ENCODE measurements at places on chromosomes 5 and 9.

GRCh38 chr5:37926732-37927131, 86.9 kb upstream of the GDNF start:
- DNase-seq: no peak

DNA sequence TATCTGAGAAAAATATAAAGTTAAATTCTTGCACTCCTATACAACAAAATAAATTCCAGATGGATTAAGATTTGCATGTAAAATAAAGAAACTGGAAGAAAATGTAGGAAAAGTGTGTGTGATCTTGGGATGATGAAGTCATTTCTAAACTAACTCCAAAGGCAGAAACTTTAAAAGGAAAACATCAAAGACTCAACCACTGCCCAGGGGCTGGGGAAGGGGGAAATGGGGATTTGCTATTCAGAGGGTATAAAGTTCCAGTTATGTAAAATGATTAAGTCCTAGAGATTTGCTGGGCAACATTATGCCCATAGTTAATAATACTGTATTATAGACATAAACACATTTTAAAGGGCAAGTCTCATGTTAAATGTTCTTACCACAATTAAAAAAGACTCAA, 254.5 kb downstream of the DEPDC1B start:
- DNase-seq: no peak

DNA sequence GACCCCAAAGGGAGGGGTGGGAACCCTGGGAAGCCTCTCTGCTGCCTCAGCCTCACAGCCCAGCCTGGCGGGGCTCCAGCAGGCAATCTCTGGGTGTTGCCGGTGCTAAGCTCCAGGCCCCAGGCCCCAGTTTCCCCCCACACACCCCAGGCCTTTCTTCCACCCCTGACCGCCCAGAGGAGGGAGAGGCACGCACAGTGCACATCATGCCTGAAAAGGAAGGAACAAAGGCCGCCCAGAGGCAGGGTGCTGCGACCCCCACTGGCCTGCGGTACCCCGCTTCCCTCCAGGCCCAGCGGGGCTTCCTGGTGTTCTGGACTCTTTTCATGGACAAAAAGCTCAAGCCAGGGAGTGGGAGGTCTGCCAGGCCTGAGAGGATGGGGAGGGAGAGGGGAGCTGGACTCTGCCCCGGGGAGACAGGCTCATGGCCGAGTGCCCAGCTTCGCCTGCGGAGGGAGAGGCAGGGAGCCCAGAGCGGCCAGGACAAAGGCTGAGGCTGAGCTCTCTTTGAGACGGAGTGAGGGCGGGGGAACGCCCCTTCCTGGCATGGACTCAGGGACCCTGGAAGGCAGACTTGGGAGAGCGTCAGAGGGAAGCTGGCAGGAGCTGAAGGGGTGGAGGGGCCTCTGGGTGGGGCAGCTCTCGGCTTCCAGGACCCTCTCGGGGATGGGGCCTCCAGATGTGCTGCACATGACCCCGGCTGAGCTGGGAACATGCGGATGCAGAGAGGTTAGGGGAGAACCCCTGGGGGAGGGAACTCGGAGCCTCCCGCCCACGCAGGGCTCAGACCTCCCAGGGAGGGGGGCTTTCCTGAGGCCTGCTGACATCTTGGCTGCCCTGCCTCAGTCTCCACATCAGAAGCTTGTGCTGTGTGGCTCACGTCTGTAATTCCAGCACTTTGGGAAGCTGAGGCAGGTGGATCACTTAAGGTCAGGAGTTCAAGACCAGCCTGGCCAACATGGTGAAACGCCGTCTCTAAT, 1.8 kb upstream of the ENTPD2 start:
- DNase-seq: peak; percentile 83

GRCh38 chr5:76960004-76960625, 7.3 kb downstream of the CRHBP start:
- DNase-seq: peak; percentile 56

GRCh38 chr9:91411096-91411771, 12.4 kb downstream of the NFIL3 start:
- no peak for DNase-seq

- DNase-seq: no peak
Observed at GRCh38 chr9:110142253-110142652, 65.7 kb downstream of the C9orf152 start.

GRCh38 chr9:135079018-135079417, 8.4 kb upstream of the OLFM1 start:
- no peak for DNase-seq

GRCh38 chr9:7910426-7911020, 110.9 kb upstream of the DMAC1 start:
- no peak for DNase-seq

- DNase-seq: no peak
Observed at GRCh38 chr5:140630292-140631035, 2.5 kb downstream of the CD14 start.

DNA sequence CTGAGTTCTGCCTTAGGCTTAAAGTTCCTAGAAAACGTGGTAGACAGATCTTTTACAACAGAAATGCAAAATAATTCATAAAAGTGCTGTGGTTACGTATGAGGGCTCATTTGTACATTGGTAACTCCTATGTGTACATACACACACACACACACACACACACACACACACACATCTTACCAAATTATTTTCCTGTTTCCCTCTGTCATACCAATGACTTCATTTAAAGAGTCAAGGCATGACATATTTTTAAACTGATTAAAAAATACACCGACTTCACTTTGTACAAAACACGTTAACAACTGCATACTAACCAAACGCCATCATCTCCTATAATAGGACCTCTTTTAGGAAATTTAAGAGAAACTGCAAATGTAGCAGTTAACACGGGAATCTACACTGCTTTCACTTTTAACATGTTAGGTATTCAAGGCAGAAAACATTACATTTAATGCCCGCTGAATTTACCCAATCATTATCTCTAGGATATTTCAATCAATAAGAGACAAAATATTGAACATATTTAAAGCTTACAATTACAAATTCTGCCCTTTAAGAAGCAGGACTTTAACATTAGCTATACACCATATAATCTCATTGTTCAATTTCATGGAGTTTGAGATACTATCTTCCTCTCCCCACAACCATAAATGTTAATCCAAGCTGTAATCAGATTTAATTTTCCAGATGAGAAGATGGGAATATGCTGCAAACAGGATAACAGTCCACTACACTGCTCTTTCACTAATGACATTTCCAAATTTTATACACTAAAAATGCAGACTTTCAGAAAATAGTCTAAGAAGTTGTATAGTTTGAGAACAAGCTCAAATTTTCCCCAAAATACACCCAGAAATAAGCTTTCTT, 133.1 kb downstream of the DENND1A start:
- DNase-seq: no peak

- peak; percentile 48 for DNase-seq
Observed at GRCh38 chr5:39256477-39257235, 37.3 kb upstream of the FYB1 start.

GRCh38 chr5:136501133-136501532, 135.8 kb upstream of the TRPC7 start:
- no peak for DNase-seq

DNA sequence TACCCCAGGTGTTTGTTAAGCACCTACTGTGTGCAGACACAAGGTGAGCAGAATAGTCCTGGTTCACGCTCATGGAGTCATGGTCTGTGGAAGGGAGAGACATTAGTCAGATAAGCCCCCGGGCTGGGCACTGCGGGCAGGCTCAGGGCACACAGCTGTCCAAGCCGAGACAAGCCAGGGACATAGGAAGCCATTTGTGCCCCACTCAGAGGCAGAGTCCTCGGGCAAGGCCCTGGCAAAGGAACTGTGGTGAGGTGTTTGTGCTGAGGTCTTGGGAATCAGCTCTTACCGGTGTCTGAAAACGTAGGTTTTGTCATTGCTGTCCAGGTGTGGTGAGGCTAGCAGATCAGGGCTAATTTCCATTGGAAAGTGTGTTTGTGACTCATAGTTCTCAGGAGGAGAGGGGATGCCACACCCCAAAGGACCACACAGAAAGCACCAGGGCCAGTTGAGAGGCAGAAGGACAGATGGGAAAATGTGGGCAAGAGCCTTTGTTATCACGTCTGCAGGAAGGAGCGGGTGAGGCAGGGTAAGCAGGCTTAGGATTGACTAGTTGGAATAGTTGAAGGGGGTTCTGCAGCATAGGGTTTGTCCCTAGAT, 46.1 kb upstream of the NEURL1B start:
- DNase-seq: no peak

DNA sequence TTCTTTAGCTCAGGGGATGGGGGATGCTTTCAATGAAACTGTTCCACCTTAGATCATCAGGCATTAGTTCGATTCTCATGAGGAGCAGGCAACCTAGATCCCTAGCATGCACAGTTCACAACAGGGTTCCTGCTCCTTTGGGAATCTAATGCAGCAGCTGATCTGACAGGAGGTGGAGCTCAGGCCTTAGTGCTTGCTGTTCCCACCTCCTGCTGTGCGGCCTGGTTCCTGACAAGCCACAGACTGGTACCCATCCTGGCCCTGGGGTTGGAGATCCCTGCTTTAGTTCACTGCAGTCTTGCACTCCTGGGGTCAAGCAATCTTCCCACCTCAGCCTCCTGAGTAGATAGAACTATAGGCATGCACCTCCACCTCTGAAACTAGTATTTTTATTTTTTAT, 1369.8 kb upstream of the NUDT12 start:
- no peak for DNase-seq

GRCh38 chr5:153658606-153659005, 168.1 kb downstream of the GRIA1 start:
- DNase-seq: no peak

DNA sequence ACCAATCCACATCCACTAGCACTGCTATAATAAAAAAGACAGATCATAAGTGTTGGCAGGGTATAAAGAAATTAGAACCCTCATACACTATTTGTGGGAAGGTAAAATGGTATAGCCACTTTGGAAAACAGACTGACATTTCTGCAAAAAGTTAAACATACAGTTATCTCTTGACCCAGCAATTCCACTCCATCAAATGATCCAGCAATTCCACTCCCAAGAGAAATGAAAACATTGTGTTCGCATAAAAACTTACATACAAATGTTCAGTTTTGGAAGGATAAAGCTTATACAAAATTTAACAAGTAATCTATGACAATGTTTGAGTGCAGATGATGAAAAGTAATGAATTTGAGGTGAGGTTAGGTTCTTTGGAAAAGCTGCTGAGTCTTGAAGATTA, 2.1 kb downstream of the KIF27 start:
- DNase-seq: no peak

DNA sequence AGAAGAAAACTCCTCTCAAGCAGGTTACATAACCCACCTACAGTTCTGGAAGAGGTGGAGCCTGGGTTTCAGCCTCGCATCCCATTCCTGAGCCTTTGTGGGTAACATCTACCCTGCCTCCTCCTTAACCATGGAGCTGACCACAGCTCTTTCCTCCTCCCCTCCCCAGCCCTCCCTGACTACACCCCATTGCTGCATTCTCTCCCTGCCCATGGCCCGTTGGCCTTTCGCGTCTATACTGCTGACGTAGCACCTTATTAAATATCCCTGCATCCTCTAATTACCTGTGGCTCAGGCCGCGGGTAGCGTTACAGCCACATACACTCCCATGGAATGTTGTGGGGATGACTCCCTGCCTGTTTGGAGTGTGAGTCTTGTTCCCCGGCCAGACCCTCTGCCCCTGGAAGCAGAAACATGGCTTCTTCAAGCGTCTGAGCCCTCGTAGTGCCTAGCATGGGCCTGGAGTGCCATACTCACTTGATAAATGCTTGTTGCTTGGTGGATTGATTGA, 72.8 kb downstream of the WWC1 start:
- DNase-seq: peak; percentile 20

DNA sequence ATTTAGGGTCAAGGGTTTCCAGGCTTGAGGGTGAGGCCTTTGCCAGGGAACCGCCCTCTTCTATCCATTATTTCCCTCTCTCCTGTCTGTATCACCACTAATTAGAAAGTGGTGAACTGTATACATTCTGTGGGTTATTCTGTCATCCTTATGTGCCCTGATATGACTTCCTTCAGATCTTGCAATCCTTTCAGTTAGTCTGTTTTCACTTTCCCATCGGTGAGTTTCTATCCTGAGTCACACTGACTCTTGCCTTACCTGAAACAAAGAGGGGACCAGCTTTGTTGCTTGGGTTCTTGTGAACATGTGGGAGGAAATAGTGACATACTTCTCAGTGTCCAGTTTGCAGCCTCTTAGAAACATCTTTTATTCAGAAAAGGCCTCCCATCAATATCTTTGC, 205.4 kb upstream of the GHR start:
- no peak for DNase-seq

GRCh38 chr5:53063791-53064190, 45.8 kb downstream of the MOCS2 start:
- no peak for DNase-seq

- DNase-seq: no peak
Observed at GRCh38 chr5:127922603-127923002, 161.0 kb upstream of the SLC12A2 start.

DNA sequence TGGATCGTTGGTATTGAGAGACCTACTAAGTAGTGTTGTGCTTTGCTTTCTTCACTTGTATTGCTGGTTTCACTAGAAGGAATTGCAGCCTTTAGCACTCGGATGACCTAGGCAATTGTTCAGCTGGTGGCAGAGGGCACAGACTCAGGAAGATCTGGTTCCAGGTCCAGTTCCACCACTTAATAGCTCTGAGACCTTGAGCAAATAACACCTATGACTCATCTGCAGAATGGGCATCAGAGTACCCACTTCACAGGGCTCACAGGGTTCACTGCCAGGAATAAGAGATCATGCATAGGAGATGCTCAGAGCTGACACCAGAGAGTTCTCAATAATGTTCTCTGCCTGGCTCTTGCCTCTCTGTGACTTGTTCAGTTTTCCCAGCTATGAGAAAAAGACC, 133.6 kb downstream of the SIL1 start:
- no peak for DNase-seq

GRCh38 chr9:73231203-73231602, 79.5 kb downstream of the ANXA1 start:
- no peak for DNase-seq

DNA sequence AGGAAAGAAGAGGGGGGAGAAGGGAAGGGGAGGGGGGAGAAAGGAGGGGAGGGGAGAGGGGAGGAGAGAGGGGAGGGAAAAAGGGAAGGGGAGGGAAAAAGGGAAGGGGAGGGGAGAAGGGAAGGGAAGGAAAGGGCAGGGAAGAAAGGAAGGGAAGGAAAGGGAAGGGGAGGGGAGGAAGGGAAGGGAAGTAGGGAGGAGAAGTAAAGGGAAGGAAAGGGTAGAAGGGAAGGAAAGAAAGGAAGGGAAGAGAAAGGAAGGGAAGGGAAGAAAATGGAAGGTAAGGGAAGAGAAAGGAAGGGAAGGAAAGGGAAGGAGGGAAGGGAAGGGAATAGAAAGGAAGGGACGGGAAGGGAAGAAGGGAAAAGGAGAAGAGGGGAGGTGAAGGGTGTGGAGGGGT, 248.2 kb downstream of the EBF1 start:
- DNase-seq: no peak

GRCh38 chr5:165003283-165003682, 1497.9 kb downstream of the MAT2B start:
- DNase-seq: no peak

- no peak for DNase-seq
Observed at GRCh38 chr9:13022756-13023155, 247.9 kb downstream of the LURAP1L start.
